ENCODE measurements at places on chromosomes 2 and 18.

DNA sequence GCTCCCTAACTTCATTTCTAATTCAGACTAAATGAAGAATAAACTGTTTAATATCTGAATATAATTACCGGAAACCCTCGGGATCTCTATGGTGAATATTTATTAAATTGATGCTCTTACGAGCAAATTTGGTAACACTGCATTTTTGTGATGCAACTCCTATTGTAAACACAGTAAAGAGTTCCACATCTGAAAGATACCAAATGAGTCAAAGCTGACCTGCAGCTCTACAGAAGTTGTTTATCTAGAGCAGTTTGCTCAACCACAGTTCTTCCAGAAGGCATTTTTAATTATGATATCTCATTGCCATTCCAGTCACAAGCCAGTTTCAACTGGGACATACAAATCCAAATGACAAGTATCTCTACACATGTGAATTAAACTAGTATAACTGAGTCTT, 129.7 kb downstream of the PKP4 start:
- no peak for DNase-seq

GRCh38 chr2:26678035-26678434, 14.5 kb upstream of the KCNK3 start:
- DNase-seq, result no peak

- no peak for DNase-seq
Measured at GRCh38 chr2:50284188-50284587, 747.7 kb downstream of the NRXN1 start.

DNA sequence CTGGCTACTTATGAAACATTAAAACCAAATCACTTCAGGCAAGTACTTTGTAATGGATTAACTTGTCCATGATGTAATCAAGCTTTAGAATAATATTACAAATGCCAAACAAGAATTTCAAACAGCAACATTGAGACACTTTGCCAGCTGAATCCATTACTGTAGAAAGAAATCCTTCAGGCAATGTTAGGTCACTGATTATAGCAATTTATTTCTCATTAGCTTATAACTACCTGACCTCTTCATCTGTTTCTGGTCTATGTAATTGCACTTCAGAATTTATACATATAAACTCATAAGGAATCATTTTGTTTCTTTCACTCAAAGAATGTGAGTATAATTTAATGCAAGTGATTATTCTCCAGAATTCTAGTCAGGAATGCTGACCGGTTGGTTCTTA, 692.6 kb upstream of the TMEFF2 start:
- no peak for DNase-seq

GRCh38 chr18:9334973-9335696, 562 bp downstream of the TWSG1 start:
- peak; percentile 26 for DNase-seq

DNA sequence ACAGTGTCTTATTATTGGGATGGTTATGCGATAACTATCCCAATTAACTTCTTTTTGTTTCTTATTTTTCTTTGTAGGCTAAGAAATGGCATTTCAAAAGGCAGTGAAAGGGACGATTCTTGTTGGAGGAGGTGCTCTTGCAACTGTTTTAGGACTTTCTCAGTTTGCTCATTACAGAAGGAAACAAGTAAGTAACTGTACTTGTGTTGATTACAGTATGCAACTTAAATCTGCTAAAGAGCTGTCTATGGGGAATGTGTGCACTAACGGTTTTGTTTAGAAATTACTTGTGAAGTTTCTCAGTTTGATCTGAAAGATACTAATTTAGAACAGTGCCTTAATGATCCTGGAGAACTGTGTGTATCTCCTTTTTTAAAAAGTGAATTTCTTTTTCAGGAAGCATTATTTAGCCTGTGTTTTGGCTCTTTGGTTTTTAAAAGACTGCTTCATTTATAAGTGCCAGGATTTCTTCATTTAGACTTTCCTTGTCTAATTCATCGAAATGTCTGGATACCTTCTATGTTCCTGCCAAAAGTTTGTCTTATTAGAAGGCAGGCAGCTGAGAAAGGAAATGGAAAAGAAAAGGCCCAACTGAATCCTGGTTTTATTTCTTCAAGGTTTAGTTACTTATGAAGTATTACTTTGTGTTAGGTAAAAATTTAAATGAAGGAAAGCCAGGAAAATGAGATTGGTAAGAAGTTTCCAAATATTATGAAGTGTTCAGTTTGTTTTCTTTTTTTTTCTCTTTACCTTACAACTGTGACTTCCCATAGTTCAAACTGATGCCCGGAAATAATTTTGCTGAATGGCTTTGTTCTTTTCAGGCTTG, 40.1 kb downstream of the GPD2 start:
- DNase-seq, result no peak

All from inflammatory macrophage (primary cell).